Putamen (tissue), 1 donor: ENCODE measurements at places on chromosomes 16 and 17.

GRCh38 chr16:787321-787966, 737 bp downstream of the RPUSD1 start:
- no peak for DNase-seq

DNA sequence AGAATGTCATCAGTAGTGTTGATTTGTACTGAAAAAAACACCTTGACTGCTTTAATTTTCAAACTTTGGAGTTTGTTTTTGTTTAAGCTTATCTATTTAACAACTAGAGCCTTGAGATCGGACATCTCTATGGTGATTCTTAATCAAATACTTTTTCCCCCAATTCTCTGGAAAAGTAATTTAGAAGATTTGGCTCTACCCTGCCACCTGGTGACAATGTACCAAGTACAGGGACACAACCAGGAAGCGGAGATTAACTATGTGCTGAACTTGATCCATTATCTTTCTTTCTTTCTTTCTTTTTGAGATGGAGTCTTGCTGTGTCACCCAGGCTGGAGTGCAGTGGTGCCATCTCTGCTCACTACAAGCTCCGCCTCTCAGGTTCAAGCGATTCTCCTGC, 30.8 kb downstream of the USP43 start:
- no peak for DNase-seq

GRCh38 chr17:17663160-17664063, 17.8 kb upstream of the RAI1 start:
- no peak for DNase-seq

- DNase-seq, result no peak
These were observed 4.5 kb downstream of the ATMIN start for GRCh38 chr16:81040131-81040530.

GRCh38 chr16:80627108-80627507, 86.3 kb downstream of the DYNLRB2 start:
- no peak for DNase-seq
